K562 (cell line): ENCODE measurements at places on chromosomes 13 and 19.
A peak's percentile ranks its signal among the peaks of the same experiment; 100 is the strongest.

DNA sequence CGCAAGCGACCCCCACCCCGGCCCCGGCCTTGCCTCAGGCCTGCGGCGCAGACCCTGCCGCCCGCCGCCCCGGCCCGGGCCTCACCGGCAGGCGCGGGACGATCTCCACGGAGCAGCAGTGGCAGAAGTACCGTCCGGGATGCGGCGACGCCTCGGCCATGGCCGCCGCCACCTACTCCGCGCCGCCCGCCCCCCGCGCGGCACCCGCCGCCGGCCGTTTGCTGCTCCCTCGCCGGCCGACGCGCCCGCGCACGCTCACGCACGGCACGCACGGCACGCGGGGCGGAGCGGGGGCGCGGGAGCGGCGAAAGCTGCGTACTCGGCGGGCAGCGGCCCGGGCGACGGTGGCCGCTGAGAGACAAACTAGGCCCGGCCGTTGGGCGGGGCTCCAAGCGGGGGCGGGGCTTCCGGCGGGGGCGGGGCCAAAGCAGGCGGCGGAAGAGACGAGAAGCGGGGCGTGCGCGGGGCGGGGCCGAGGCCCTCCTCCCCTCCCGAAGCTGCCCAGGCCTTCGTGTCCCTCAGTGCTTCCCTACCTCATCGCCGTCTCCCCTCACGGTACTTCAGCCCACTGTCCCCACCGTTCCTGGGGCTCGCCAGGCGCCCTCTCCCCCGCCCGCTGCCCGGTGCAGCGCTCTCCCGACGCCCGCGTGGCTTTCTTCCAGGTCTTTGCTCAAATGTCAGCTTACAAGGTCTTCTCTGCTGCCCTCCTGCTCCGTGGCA, at the start of gene RNF126:
Gene RNF126, minus strand, starts transcription at position 253 of the 720 bp plus-strand sequence. Its CDS starts 93 bp downstream, at position 160.
- DNase-seq: peak; percentile 94

GRCh38 chr19:13190781-13191540, 40.8 kb downstream of the IER2 start:
- peak; percentile 63 for DNase-seq

DNA sequence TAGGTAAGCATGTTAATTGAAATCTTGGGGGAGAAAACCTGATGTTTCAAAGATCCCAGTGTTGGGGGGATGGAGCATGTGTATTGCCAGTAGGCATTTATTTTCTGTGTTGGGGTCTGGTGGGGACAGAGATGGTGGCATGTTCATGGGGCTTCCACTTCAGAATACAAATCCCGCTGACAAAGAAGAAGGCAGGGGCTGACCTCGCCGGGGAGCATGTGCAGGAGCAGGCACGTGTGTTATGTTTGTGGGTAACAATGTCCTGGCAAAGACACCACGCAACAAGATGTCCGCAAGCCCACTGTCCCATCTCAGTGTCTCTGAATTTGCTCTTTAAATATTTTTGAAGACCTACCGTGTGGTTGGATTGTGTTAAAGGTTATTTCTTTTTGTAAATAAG, 164.5 kb downstream of the TEX29 start:
- DNase-seq: no peak

DNA sequence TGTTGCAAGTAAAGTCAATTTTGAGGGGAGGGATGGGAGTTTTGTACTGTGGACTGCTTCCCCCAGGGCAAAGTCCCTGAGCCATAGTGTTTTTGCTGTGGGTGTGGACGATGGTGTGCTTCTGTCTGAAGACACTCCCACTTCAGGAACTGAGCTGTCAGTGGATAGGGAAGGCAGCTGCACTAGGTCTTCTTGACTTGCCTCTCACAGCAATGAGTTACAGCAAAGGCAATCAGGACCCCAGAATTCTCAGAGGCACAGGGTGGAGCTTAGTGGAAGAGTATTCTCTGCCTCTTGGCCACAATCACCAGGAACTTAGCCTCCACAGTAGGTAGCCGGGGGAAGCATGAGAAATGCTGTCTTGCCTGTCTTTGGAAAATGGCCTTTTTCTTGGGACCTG, 1416.6 kb upstream of the MIR17HG start:
- DNase-seq: no peak

- no peak for DNase-seq
Observed at GRCh38 chr13:60583196-60583888, 186.3 kb downstream of the TDRD3 start.

- DNase-seq: no peak
Observed at GRCh38 chr19:10432736-10433130, 12.4 kb downstream of the PDE4A start.

DNA sequence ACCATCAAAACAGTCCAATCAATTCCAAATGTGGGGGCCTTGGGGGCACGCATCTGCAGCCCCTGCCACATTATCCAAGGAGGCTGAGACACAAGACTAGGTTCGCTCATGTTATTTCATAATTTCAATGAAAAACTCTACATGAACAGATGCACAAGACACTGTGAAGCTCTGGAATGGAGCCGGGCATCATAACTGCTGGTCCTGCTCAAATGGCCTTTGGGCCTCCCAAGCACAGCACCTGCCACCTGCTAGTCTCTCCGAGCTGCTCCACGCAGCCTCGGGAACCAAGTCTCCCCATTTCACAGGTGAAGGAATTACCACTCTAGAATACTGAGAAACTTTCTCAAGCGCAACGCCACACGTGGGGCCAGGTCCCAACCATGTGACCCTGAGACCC, 16.9 kb downstream of the CARS2 start:
- no peak for DNase-seq

DNA sequence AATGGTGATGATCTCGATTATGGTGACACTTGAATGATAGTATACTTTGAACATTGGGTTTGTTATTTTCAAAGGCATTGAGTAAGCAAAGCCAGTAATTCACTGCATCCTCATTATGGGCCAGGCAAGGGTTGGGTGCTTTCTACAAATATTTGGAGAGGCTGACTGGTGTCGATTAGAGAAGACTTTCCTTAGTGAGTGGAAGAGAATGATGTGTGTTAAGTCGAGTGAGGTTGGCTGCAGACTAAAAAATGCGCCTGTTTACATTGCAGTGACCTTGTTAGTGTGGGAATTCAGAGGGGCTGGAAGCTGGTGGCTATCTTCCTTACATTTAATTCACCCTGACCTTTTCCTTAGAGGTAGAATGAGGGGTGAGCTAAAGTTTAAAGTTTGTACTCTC, 22.4 kb upstream of the RNF113B start:
- DNase-seq: no peak

GRCh38 chr13:27911521-27911920, 8.3 kb upstream of the PDX1 start:
- DNase-seq: no peak

DNA sequence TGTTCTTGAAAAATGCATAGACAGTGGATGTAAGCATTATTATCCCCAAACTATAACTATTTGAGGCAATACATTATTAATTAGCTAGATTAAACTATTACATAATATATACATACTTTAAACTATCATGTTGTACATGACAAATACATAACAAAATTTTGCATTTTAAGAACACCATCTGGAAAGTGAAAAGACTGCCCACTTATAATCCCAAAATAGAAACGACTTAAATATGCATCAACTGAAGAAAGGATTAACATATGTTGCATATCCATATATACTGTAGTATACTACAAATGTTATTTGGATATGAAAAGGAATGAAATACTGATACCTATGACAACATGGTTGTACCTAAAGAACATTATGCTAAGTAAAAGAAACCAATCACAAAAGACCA, 700.8 kb upstream of the SPRY2 start:
- DNase-seq: no peak

DNA sequence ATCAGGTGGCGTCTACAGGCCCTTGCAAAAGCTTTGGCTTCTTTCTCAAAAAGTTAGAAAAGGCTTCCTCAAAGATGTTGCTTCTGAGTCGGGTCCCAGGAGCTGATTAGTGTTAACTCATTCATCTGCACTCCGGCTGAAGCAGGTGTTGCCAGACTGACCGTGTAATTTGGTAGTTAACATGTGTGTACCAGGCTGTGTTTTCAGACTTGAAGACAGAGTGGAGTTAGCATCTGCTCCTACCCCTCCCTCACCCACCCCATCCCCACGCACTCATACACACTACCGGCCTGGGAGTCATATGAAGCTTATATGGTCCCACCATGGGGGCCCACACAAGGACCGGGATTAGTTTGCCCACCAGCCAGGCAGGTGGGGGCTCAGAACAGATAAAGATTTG, 111.5 kb downstream of the DNAJC15 start:
- no peak for DNase-seq

DNA sequence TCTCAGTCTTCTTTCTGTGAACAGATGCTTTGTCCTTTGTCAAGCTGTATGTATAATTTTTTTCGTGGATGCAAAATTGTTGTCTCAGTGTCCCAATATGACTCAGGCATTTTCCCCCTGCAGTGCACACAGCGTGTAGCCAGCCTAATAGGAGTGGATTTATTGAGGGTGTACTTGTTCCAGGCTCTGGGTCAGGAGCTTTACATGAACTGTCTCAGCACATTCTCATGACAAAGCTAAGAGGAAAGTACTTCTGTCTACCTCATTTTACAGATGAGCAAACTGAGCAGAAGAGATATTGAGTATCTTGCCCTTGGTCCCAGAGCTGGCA, 50.8 kb downstream of the STK24 start:
- no peak for DNase-seq

DNA sequence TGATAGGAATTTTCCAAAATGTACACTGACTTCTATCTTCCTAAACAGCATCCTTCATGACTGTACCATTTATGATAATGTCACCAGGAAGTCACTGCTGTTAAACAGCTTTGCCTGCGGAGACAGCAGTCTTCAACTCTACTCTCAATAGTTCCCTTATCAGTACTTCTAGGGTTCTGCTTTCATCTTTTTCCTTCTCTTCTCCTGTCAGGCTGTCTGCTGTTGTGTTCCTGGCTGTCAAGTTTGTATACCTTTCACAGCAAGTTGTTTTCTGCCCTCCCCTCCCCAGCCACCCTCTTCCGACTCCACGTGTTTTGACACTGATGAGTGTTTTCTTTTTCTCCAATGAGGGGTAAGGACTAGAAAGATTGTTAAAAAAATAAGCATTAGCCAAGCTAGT, 2.2 kb downstream of the UPF3A start:
- peak; percentile 40 for DNase-seq

GRCh38 chr19:18440415-18440877, 2.5 kb upstream of the ISYNA1 start:
- DNase-seq: peak; percentile 67

GRCh38 chr19:42176990-42177685, 40.3 kb downstream of the DEDD2 start:
- peak; percentile 70 for DNase-seq

DNA sequence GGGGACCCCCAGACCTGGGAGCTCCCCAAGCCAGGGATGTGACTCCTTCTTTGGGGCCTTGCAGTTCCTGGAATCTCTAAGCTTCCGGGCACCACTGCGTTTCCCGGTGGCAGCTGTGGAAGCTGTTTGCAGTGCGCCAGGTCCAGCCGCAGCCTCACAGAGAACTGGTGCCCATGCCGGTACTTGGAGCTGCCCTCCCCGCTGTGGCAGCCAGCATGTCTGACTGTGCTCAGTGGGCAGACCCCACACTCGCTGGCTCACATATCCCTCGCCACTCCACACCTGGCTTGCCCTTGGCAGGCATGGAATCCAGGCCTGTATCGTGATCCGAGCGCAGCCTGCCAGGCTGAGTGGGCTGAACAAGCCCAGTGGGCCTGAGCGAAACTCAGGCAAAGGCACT, 753.2 kb upstream of the PCDH20 start:
- no peak for DNase-seq

GRCh38 chr13:106103779-106104178, 431.7 kb downstream of the EFNB2 start:
- no peak for DNase-seq

DNA sequence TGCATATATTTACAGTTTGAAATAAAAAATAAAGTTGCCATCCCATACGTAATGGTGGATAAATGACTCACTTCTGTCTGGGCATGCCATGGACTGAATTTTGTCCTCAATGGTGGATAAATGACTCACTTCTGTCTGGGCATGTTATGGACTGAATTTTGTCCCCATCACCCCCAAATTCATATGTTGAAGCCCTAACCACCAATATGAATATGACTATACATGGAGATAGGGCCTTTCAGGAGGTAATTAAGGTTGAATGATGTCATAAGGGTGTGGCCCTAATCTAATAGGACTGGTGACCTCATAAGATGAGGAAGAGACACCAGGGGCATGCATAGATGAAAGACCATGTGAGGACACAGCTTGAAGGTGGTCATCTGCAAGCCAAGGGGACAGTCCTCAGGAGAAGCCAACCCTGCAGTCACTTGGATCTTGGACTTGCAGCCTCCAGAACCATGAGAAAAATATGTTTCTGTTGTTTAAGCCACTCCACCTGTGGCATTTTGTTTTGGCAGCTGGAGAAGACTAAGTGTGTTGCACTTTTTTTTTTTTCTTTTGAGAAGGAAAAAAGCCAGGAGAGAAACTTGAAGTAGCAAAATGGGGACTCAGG, 41.8 kb downstream of the RFC3 start:
- no peak for DNase-seq

DNA sequence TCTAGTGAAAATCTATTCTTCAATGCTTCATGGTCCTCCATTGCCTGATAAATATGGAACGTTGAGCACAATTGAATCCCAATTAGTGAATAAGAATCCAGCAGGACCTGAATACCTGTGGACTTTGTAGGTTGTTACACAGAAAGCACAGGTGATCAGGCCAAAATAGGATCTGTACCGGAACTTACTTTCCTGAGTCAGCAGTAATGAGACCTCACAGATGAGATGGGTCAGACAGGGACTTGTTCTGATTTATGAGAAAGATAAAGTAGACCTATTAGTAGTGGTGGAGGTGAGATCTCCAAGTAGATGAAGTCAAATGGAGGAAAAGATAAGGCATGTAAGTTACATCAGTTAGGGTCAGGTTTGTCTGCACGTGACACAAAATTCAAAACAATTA, 351.1 kb downstream of the MTUS2 start:
- DNase-seq: no peak

DNA sequence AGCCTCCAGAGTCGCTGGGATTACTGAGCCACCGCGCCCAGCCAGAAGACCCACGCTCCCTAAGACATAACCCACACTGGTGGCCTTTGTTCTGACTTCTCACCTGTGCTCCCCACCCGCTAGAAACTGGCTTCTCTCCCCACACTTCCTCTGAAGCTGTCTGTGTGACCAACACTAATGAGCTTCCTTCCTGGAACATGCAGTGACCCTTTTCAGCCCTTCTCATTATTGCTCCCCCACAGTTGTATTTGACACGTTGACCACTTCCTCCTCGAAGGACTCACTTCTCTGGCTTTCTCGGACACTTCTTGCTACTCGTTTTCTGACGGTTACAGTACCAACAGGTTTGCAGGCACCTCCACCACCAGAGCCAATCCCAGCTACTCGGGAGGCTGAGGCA, 10.9 kb downstream of the NCR1 start:
- no peak for DNase-seq

- no peak for DNase-seq
Observed at GRCh38 chr13:79432992-79433391, 26.9 kb upstream of the RBM26 start.

GRCh38 chr19:13015361-13016223, 20.3 kb downstream of the NFIX start:
- DNase-seq: no peak

- DNase-seq: no peak
Observed at GRCh38 chr19:35254341-35255297, 5.8 kb downstream of the LSR start.

- DNase-seq: no peak
Observed at GRCh38 chr19:56270676-56271075, 1.9 kb upstream of the EDDM13 start.
